ENCODE measurements at places on chromosomes 1 and 21.

DNA sequence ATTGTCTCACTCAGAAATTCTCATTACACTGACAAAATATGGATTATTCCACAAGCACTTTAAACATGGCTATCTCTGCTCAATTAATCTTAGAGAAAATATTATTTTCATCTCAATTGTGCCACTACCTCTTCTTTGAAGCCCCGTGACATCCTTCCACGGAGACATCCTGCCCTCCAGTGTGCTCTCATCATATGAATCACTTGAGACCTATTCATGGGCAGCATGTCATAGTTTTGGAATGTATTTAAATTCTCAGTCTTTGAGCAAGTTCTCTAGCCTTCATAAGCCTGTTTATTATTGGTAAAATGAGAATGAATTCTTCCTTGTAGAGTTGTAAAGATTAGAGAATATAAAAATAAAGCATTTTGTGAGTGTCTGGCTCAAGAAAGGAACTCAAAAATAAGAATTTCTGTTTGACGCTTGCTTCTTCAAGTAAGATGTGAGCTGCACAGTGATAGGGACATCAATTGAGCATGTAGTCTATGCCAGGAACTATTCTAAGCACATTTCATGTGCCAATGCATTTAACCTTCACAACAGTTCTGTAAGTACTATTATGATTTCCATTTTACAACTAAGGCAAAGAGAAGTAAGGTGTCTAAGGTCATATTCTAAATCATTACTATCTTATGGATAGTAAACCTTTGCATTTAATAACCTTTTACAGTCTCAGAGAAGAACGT is 557.4 kb upstream of the ZRANB2 start:
- no peak for DNase-seq

DNA sequence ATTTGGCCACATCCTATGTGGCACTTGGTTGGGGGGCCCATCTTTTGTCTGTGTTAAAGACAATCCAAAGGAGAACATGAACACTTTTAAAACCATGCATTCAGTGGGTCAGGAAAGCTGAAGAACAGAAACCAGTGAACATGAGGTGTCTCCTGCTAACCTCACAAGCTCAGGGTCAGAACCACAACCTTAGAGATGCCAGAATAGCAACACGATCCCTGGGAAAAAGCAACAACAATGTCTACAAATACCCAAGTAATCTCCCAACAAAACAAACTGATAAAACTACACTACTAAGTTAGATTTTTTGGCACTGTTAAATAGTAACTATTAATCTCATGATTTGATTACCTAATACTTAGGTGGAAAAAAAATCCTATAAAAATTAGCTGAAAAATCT is 34.1 kb upstream of the GNG4 start:
- no peak for DNase-seq

DNA sequence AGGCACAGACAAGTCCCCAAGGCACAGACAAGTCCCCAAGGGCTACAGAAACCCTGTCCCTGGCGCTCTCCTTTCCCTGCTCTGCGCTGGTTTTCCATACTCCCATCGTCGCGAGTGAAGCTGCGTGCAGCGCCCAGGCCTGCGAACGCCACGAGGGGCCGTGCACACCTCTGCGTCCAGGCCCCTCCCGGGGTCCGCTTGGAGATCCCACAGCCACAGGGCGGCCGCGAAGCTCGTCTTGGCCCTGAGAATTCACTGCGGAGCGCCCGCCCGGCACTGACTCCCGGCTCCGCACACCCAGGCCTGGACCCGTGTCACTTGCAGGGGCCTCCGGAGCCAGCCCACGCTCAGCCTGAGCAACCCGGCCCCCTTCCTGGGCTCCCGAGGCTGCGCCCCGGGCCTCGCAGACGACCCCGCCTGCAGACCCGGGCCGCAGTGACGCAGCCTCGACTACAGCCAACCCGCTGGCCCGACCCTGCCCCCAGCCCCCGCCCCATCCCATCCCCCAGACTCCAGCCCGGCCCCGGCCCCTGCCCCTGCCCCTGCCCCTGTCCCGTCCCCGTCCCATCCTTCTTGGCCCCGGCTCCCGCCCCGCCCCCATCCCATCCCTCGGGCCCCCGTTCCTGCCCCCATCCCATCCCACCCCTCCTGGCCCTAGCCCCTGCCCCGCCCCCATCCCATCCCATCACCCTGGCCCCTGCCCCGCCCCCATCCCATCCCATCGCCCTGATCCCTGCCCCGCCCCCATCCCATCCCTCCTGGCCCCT is 841 bp downstream of the POFUT2 start:
- DNase-seq: no peak

- DNase-seq: no peak
These were observed 157.7 kb downstream of the NTNG1 start for GRCh38 chr1:107298526-107298925.

GRCh38 chr1:46489638-46490405 is at the start of gene DMBX1:
TSS of gene DMBX1 (plus strand) at chr1:46489836. CDS start at chr1:46507011, 17,175 bp downstream.
- no peak for DNase-seq

- no peak for DNase-seq
These were observed 24.8 kb downstream of the JAK1 start for GRCh38 chr1:64941461-64942117.

DNA sequence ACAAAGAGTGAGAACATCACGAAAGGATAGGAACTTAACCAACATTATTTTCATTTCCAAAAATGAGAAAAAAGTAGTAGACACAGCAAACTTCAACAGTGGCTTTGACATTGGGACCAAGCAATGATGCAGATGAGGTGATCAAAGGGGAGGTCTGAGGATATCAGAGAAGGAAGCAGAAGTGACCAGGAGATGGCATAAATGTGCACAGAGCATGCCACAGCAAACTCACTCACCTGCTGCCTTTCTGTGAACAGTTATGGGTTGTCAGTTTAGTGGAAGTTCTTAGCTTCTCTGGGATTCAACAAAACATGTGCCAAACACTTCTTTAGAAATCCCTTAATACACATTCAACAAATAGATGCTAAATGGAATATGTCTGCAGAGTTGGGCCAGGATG is 290.1 kb downstream of the PLPP3 start:
- DNase-seq: no peak

DNA sequence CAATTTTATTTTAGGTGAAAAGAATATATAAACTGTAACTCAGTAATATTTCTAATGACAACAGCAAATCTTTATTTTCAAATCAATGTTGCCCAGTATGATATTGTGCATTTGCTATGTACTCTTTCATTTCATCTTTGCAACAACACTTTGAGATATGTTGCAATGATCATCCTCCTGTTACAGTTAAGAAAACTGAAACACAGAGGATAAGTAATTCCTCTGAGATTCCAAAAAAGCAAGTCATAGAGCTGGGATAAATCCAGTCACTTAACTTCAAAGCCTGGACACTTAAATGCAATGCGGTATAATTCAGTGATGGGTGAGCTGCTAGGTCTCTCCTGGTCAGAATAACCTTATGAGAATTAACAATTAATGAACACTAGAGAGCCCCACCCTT is 48.6 kb upstream of the EXO1 start:
- DNase-seq: no peak

- no peak for DNase-seq
These were observed 1171.2 kb downstream of the PLA2G4A start for GRCh38 chr1:187999973-188000372.

- no peak for DNase-seq
These were observed 283.1 kb downstream of the GRIK1 start for GRCh38 chr21:29656504-29657239.

DNA sequence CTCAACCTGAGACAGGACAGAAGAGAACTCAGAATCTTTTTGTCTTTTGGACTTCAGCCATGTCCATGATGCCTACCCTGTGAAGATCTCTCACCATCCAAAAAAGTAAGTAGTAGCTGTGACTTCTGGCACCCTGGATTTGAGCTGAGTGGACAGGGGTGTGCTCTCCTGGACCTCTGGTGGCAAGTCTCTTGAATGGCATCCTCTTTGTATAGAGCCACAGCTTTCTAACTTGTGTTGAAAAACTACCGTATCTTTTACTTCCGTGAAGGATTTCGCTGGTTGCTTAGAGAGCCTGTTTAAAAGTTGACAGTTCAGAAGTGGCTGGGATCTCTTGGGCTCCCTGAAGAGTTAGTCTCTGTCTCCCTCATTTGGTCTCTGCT is 1.8 kb downstream of the MFN2 start:
- no peak for DNase-seq

- DNase-seq: peak; percentile 27
These were observed 10.9 kb downstream of the WNT4 start for GRCh38 chr1:22131875-22132486.

GRCh38 chr1:61825393-61825792 is 83.1 kb downstream of the PATJ start:
- no peak for DNase-seq

- DNase-seq: no peak
These were observed 84.7 kb upstream of the SLC25A33 start for GRCh38 chr1:9454494-9455066.

GRCh38 chr1:22787636-22788035 is 77.0 kb downstream of the EPHB2 start:
- DNase-seq: no peak

DNA sequence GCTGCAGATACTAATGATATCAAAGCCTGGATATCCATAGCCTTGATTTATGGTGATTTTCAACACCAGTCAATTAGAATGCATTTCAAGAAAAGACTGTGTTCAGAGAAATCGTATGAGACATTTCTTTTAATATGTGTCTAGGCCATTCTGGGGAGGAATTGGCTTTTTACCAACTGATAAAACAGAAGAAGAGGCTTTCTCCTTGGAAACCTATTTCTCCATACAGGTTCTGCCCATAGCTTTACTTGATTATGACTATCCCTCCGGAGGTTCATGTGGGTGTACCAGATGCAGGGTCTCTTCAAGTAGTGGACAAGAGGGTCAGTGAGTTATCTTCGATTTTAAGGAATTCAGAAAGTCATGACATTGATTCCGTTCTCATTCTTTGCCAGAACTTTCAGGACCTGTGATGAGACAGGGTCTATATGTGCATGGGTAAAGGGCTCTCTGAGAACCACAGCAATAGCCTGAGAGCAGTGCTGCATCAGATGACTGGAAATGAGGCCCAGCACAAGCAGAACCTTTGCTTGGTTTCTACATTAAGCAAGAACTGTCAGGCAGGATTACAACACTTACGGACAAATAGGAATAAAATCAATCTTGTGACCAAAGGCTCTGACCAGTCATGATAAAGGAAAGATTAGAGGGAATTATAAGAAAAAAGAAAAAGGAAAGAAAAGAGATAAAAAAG is 263.7 kb upstream of the SGIP1 start:
- DNase-seq: no peak

DNA sequence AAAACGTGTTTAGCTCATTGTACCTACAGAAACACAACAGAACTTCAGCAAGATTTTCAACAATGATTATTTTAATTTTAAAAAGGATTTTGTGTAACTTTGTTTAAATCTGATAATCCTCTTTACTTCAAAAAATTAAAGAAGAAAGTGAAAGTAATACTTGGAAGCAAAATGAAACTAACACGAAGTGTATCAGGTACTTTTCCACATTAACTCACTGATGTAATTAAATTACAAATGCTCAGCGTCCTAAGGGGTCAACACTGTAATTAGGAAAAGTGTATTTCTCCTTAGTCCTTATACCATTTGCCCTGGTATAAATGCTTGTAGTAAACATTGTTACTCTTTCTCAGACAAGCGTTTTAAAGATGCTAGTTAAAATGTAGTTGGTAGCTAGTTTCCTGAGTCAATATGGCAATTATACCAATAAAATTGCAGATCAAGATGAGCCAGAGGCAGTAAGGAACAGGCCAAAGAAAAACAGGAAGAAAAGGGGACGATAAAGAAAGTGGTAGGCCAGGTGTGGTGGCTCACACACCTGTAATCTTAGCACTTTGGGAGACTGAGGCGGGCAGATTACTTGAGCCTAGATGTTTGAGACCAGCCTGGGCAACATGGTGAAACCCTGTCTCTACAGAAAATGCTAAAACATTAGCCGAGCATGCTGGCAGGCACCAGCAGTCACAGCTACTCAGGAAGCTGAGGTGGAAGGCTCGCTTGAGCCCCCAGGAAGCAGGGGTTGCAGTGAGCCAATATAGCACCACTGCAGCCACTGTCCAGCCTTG is 553.0 kb downstream of the SMYD3 start:
- DNase-seq: no peak

DNA sequence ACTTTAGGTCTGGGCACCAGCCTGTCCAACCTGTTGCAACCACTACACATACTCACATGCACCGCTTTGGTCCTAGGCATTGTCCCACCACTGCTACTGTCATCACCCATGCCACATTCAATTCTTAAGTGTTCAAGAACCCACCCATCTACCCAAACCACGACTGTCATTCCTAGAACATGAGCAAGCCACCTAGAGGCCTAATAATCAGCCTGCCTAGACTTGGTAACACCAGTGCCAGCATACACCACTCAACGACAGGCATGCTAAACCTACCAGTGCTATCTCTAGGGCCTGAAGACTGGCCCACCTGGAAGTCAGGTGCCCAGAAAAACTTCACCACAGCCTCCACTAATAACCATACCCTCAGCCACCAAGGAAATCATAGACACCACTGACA is 532.8 kb upstream of the DEPDC1 start:
- DNase-seq: no peak

GRCh38 chr1:24289937-24290595 is 29.1 kb upstream of the GRHL3 start:
- DNase-seq: no peak

DNA sequence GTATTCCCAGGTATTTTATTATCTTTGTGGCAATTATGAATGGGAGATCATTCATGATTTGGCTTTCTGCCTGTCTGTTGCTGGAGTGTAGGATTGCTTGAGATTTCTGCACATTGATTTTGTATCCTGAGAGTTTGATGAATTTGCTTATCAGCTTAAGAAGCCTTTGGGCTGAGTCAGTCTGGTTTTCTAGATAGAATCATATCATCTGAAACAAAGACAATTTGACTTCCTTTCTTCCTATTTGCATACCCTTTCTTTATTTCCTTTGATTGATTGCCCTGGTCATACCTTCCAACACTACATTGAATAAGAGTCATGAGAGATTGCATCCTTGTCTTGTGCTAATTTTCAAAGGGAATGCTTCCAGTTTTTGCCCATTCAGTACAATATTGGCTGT is 8.0 kb downstream of the OR2L3 start:
- DNase-seq: no peak

GRCh38 chr1:235940285-235940684 is 73.6 kb upstream of the LYST start:
- DNase-seq: no peak

- DNase-seq: no peak
These were observed 14.3 kb upstream of the ALG14 start for GRCh38 chr1:95086949-95087533.

GRCh38 chr1:39080831-39081270 is 54.7 kb downstream of the NDUFS5 start:
- DNase-seq: no peak

GRCh38 chr1:188949701-188950100 is 1528.0 kb downstream of the BRINP3 start:
- no peak for DNase-seq

All from stimulated activated CD4-positive, alpha-beta T cell treated with anti-CD3 and anti-CD28 coated beads, Interleukin-1b, Interleukin-23, amount 100 ng/mL, for 4 hours (primary cell).